ENCODE measurements at places on chromosomes 4 and X.

- peak; percentile 35 for DNase-seq
These were observed 191.4 kb downstream of the MGST2 start for GRCh38 chr4:139857021-139857420.

GRCh38 chr4:996030-996996, 3.1 kb upstream of the SLC26A1 start:
- DNase-seq = no peak

GRCh38 chr4:87805971-87806370, 6.6 kb downstream of the IBSP start:
- DNase-seq = no peak

DNA sequence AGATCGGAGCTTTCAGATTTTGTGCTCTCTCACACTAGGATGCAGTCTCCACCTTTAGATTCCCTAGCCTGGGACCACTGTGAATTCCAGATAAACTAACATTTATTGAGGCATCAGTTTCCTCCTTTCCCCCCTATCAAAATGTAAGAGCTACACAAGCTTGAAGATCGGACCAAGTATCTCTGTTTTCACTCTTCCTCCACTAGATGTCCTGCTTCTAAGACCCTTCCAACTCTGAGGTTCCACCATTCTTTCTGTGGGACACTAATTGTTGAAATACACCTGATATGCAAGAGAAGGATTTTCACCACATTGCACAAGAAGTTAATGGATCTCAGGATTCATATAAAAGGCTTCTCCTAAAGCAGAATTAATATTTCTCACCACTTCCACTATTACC, 43.0 kb upstream of the PHOX2B start:
- DNase-seq = no peak

DNA sequence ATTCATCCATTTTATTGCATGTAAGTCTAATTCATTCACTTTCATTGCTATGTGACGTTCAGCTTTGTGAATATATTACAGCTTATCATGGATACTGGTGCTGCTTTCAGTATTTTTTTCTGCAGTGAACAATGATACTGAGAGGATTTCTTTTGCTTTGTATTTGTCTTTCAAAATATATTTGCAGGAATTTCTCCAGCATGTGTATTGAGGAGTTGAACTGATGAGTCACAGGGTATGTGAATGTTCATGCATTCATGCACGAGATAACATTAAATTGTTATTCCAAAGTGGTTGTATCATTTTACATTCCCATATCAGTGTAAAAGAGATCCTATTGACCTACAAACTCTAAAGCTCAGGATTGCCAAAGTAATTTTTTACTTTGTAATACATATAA, 283.8 kb upstream of the ARSJ start:
- peak; percentile 31 for DNase-seq

GRCh38 chr4:76207549-76207948, 6.1 kb downstream of the SCARB2 start:
- DNase-seq = no peak

GRCh38 chr4:185994750-185995149, 74.2 kb upstream of the TLR3 start:
- DNase-seq = no peak

- DNase-seq = no peak
These were observed 101.8 kb downstream of the RASGEF1B start for GRCh38 chr4:81369886-81370285.
